Kidney epithelial cell (primary cell): ENCODE measurements at places on chromosomes 6 and 20.

DNA sequence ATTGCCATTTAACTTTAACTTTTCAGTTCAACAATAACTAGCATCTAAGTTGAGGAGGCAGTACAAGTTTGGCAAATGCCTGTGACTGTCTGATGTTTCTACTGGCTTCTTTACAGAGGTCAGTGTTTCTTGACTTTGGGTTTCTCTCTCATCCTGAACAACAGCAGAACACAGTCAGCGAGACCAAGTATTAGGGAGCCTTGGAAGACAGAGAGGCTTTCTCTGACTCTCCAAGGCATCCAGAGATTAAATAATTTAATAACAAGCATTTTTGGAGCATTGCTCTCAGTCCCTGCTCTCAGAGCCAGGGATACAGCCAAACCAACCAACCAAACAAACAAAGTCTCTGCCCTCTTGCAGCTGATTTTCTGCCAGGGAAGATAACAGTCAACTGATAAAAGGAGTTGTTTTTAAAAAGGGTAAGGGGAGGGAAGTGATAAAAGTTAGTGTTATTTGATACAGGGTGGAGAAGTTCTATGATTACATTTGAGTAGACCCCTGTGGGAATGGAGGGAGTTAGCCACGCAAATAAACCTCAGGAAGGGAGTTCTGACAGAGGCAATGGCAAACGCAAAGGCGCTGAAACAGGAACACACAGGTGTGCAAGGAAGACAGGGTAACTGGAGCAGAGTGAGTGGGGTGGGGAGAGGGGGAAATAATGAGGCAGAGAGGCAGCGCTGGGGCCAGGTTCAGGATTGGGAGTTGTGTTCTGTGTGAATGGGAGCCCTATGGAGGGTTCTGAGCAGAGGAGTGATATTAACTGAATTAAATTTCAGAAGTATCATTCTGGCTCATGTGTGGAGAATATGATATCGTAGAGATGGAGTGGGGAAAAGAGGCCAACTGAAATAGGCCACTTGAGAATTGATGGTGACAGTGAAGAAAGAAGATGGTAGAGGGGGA is 55.2 kb downstream of the SEL1L2 start:
- DNase-seq = no peak

DNA sequence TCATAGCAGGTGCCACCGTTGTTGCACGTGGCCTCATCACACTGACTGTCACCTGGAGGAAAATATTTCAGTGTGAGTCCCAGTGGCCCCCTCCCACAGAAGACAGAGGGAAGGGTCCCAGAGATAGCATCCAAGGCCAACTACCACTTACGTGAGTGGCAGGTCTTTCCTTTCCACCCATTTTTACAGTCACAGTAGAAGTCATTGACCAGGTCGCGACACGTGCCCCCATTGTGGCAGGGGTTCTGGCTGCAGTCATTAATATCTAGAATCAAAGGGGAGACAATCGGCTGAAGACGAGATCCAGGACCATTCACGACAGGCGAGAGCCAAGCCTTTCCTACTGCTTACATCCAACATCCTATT is 28.6 kb downstream of the JAG1 start:
- no peak for DNase-seq

DNA sequence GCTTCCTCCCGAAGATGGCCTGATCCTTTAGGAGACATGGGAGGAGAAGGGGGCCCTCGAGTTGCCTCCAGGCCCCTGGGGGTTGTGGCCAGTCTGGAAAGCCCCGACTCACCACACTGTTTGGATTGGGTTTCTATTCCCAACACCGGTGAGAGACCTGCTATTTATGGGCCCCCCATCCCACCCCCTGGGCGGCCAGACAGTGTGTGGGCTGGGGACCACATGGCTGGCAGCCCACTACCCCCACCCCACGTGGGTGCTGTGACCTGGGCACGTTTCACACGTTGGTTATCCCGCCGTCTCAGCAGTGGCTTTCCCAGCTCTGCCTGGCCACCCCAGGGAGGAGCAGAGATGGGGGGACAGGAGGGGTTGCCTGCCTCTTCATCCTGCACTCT is 116.1 kb downstream of the VEGFA start:
- DNase-seq = no peak

DNA sequence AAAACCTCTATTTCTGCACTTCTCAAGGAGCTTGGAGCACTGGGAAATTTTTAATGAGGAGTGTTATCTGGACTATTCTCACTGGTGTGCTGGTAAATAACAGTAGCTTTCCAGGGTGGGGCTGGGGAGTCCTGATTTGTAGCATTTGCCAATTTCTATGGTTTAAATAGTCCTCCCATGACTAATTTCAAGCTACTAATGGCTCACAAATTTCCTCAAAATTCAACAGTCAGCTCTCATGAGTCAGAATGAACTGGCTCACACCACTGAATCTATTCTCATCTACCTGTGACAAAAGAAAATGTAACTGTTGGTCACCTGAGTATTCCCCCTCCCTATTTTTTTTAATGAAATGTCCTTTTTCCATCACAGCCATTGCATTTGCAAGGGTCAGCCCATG is 449.6 kb downstream of the KIF16B start:
- DNase-seq = peak; percentile 2

DNA sequence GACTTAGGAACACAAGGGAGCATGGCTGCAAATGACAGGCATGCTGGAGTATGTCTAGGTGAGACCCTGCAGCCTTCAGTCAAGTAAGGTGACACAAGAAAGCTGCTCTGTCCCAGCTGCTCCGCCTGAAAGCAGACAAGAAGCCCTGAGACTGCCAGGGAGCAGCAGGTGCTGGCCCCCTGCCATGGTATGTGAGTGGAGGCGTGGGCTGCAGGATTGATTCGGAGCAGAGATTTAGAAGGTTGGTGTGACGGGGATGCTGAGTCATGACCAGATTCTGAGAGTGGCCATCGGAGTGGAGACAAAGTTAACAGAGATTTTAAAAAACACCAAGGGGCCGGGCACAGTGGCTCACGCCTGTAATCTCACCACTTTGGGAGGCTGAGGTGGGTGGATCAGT is 17.8 kb downstream of the LRP11 start:
- no peak for DNase-seq
